ENCODE measurements at places on chromosomes 7 and 10. TPM values are rescaled to one million over a fixed set of nuclear protein-coding genes. Genes with fewer than 3 reads are reported as not detected.

PTF1A gene
- not detected for total RNA-seq

FAM25G gene
- total RNA-seq: not detected

ZNF365 gene
- 1.6 TPM for total RNA-seq

MNX1 gene
- not detected for total RNA-seq

CTAGE15 gene
- total RNA-seq: not detected

PRLHR gene
- total RNA-seq: not detected

PNLIPRP2 gene
- total RNA-seq: 1.4 TPM

NXPH1 gene
- not detected for total RNA-seq

PRSS2 gene
- 41.5 TPM for total RNA-seq
